ENCODE measurements at places on chromosomes 3 and 15.

DNA sequence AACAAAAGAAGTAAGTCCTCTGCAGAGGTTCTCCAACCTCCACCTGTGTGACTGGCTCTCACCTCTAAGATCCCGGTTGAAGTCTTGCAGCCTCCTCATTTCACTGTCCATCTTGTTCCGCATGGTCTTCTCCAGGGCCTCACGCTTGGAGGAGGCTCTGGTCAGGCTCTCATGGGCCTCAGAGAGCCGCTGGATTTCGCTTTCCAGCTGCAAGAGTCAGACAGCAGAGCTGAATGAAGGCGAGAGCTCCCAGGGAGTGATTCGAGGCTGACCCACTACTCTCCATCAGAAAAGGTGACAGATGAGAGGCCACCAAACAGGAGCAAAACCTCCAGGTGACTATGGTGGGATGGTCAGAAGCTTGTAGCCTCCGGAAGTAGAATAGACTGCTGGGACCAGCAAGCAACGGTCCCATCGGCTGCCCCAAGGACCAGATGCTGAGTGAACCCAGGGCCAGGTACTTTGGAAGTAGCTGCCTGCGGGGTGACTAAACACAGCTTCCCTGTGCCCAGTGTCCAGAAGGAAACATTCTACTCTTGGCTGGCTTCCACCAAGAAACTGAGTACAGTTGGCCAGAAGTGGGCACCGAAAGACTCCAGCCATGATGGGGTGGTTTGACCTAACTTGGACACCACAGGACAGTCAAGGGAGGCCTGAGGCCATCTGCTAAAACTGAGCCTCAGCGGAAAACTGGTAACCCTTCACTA lies 7.9 kb downstream of the AMOTL2 start:
- no peak for DNase-seq

DNA sequence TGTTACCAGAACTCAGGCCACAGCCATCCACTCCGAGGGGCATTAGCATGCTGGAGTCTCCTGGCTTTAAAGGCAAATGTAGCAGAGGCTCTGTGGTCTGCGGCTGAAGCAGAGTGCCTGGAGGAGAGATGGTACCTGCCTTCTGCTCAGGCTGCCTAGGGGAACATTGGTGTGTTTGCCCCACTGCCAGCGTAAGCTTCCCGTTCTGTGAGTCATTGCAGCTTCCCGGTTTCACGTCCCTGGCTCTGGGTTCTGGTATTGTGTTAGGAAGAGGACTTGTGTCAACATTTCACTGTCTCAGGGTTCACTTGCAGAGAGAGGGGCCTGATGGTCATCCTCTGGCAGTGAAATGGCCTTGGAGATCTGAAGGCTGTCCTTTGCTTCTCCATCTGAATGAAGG lies 1.8 kb downstream of the GASK1A start:
- no peak for DNase-seq

DNA sequence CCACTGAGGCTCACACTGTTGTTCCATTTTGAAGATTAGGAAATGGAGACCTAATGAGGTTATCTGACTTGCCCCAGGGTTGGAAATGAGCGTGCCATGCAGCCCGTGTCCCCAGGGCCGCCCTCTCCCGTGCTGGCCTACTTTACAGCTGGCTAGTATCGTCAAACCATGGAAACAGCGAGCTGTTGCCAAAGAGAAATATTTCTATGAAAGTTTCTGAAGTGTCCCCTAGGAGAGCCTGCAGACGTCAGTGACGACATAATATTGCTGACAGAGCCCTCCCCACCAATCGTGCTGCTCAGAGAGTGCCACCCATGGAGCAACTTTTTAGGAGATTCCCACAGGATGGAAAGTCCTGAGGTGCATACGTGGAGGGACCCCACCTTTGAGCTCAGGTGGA lies 11.2 kb upstream of the FAM174B start:
- DNase-seq, result no peak

DNA sequence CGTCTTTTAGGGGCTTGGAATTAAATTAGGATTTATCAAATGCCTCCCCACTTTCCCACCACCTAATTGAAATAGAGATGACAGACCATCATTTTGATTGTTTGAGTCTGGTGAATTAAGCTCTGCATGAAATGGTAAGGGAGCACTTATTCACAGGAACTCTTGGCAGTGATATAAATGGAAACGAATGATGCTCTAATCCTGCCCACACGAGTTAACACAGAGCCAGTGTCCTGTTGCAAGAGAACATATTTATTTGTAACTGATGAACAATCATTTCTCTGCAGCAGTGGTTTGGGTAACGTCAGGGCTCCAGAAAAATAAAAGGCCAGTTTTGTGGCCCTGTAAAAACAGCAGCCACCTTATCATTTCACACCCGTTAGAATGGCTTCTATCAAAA lies 163.3 kb downstream of the FEZF2 start:
- no peak for DNase-seq

- no peak for DNase-seq
These were observed 3.2 kb downstream of the ZXDC start for GRCh38 chr3:126472277-126473006.

DNA sequence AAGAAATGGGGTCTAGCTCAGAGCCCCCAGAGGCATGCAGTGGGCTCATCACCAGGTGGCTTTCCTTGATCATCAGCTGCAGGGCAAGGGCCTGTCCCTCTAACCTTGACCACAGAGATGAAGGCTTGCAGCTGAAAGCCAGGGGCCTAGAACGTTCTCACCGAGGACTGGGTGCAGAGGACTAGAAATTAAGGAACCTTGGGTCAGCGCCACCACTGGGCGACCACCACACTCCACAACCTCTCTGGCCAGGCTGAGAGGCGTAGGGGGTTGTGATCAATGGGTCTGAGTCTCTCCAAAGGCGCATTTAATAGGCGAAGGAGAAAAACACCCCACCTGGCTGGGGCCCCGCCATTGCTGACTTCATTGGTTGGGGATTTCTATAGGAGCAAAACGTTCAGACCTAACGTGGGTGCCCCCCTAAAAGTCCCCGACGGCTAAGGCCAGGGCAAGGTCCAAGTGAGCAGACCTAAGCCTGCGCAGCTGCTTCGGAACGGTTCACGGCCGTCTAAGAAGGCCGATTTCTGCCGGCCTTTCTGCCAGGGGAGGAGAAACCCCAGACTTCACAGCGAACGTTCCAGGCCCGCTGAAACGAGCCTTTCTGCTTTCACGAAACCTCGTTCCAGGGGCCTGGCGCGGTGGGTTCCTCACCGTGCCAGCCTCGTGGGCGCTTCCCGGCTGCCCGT lies 915 bp downstream of the BCL2L10 start:
- no peak for DNase-seq

GRCh38 chr3:95586754-95587153 lies 1227.6 kb upstream of the EPHA6 start:
- no peak for DNase-seq

DNA sequence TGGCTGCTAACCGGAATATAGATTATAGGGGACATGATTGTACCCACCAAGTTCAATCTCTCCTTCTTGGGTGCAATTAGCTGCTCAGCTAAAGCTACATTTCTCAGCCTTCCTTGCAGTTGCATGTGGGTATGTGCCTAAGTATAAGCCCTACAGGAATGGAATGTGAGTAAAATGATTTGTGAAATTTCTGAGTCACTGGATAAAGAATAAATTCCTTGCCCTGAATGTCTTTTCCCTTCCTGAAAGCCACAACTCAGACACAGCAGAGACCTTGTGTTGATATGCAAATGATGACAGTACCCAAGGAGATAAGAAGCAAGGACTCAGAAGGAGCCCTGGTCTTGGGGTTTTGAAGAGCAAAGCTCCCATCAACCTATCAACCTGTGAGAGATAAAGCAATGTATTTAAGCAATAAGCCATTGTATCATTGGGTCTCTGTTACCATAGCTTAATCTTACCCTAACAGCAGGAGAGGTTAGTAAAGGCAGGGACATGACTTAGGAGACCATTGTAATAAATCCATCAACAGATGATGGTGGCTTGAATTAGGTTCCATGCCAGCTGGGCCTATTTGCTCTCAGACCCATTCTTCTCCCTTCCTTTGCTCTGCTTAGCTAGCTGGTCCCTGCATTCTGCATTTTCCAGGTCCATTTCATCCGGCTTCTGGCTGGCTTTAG lies 25.6 kb upstream of the ZNF280D start:
- DNase-seq, result no peak

DNA sequence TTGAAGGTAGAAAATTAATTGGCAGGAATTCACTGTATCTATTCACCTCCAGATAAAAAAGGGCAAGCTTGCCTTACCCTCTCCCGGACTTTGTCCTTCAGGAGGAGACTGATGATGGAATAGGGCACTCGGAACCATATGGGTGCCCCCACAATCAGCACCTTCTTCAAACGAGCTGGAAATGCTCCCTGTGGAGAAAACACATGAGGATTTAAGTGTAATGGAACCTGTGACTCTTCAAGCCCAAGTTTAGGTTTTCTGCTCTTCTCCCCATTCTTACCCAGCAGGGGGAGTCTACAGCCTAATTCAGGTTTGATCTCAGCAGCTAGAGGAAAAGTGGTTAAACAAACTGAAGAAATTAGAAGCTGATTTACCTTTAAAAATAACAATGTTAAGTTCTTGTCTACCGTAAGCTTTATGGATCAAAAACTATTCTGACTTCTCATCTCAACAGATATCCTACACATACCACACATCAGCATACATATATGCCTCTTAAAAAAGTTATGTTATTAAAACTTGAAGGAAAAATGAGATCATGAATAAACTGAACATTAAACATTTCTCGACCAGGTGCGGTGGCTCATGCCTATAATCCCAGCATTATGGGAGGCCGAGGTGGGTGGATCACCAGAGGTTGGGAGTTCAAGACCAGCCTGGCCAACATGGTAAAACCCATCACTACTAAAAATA lies 57.5 kb upstream of the SIN3A start:
- no peak for DNase-seq

GRCh38 chr3:195709676-195710085 lies 11.1 kb upstream of the MUC20 start:
- DNase-seq, result no peak

- DNase-seq, result no peak
These were observed 718.0 kb downstream of the TBL1XR1 start for GRCh38 chr3:176479248-176479647.

- no peak for DNase-seq
These were observed 59.3 kb upstream of the UBE2E1 start for GRCh38 chr3:23746441-23746840.

DNA sequence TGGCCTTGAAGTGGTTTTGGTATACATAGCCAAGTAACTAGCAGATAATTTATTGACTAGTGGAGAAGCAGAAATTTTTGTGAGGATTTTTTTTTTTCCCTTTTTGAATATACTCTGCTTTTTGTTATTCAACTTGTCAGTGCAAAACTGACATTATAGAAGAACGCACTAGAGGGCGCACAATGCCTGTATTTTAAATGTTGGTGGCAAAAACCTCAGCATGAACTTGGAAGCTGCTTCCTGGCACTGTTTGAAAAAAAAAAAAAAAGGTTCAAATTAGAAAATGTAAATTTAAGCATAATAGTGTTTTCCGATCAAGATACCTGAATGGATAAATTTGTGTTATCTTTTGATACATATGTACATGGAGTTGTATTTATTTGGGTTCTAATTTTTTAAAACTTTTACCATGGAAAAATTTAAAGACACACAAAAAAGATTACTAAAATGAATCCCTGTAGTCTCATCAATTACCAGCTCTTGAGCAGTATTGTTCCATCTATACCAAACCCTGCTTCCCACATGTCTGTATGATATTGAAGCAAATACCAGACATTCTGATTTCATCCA lies 56.0 kb downstream of the SLC25A26 start:
- peak; percentile 25 for DNase-seq

GRCh38 chr3:141346839-141347238 lies 21.5 kb upstream of the ZBTB38 start:
- no peak for DNase-seq

DNA sequence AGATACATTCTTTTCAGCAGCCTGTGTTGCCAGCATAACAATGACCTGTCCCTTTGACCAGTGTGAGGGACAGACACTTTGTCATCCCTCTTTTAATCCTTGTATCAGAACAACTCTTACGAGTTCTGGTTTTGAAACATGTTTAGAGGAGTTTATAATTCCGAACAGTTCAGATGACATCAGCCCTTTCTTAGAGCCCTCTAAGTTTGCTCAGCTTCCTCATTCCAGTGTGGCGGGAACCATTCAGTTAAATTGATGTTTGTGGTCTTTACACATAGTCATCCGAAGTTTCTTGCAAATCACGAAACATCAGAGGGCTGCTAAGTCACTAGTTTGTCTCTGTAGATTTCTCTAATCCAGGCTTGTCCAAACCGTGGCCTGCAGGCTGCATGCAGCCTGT lies 102.5 kb downstream of the AKAP13 start:
- DNase-seq, result no peak

GRCh38 chr15:92324101-92324963 lies 69.3 kb upstream of the ST8SIA2 start:
- DNase-seq, result no peak

DNA sequence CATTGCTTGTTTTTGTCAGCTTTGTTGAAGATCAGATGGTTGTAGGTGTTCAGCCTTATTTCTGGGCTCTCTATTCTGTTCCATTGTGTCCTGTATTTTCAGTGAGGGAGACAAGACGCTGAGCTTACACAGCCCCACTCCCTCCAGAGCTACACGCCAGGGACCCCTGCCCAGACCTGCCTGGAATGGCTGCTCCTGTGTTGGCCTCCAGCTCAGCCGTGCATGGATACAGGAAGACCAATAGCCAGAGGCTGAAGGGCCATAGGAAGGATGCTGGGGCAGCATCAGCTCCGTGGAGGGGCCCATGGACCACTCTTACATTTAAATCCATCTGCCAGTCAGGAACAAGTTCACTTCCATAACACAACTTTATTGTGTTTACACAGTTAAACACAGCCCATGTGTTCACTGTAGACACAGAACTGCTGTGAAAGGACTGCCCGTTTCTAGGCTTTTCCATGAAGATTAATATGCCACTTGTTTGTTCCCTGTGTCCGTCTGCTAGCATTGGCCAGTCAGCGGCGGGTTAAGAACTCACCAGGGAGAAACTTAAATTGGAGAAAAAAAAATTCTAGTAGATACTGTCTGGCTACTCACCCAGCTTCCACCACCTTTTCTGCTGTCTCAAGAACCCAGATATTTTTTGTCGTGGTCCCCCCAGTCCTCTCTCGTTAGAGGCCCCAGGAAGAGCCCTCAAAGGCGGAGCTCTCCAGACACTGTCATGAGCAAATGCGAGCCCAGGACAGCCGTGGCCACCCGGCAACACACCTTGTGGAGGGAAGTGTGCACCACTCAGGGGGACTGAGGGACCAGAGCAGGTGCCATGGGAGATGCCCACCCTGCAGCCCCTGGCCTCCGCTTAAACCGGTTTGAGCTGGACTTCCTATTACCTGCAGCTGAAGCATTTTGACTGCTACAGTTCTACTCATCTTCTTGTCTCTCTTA lies 142.3 kb upstream of the MEF2A start:
- DNase-seq, result no peak

All from stimulated activated CD4-positive, alpha-beta T cell treated with anti-CD3 and anti-CD28 coated beads, Interleukin-4, amount 100 ng/mL, for 4 hours (primary cell).